ENCODE measurements at places on chromosomes 5 and 9.

DNA sequence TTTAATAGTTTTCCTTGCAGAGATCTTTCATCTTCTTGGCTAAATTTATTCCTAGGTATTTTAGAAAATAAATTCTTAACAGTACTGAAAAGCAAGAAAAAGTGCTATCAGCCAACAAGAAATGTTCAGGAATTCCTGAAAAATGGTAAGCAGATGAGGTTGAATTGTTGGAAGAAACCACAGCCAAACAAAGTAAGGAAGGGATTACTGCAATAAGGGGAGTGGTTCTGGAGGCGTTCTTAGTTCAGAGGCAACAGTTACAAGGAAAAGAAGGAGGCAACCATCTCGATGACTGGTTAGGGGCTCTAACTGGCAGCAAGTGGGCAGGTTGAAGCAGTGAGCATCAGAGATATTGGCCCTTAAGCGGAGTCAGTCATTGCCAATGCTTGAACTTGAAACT, 12.8 kb upstream of the OR13J1 start:
- no peak for DNase-seq

- DNase-seq = no peak
Measured at GRCh38 chr5:77235846-77236721, 25.6 kb downstream of the PDE8B start.

DNA sequence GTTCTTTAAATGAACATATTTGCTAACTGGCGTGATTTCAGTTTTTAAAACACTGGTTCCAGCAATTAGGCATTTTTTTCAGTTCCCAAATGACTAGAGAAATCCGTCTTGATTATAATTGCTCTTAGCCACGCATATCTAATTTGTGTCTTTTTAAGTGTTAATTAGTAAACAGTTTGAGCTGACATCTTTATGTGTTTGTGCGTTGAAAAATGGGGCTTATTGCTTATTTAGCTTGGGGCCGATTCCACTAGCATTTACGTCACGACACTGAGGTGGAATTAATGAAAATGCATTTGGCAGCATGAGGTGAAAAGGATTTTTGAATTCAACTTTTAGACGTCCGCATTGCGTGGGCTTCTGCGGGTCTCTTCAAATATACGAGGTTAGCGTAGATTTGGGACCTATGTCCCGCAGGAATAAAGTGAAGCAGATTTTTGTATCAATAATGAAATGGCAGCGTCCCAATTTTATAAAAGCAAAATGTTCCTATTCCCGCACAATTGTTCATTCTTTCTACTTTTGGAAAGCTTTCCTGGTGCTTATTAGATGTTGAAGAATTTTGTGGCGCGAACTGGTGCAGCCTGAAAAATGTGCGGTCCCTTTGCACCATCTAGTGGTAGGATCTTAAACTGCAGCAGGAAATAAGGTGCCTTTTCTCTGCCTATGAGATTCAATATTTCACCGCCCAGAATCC, 122.7 kb upstream of the LMX1B start:
- peak; percentile 39 for DNase-seq

GRCh38 chr5:176700239-176700847, 53.1 kb downstream of the TSPAN17 start:
- DNase-seq = no peak

- no peak for DNase-seq
Measured at GRCh38 chr5:59722874-59723273, 170.7 kb downstream of the PDE4D start.

- DNase-seq = no peak
Measured at GRCh38 chr5:33276628-33276950, 164.2 kb upstream of the TARS1 start.

- DNase-seq = no peak
Measured at GRCh38 chr5:150402229-150402773, 10.4 kb downstream of the CD74 start.

DNA sequence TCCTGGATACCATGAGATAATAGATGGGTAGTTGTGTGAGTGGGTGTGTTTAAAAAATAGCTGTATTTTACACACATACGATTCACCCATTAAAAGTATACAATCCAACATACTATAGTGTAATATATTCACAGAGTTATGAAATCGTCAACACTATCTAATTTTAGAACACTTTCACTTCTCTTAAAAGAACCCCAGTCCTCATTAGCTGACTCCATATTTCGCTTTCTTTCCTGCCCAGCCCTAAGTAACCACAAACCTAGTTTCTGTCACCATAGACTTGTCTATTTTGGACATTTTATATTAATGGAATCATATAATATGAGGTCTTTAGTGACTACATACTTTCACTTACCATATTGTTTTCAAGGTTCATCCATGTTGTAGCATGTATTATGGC, 63.8 kb upstream of the S1PR3 start:
- DNase-seq = no peak

DNA sequence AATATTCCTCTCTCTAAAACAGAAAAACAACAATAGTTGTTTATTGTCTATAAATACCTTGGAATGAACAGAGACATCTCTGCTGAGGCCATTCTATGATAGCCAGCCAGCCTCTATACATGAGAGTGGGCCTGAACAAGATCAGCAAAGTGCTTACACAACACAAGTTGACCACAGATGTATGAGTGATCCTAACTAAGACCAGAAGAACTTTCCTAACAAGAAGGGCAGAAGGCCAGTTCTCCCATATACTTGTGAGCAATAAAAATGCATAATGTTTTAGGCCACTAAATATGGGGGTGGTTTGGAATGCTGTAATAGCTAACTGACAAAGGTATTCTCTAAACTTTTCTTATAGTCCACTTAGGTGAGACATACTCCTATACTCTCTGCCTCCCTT, 345.7 kb downstream of the SPATA31D1 start:
- DNase-seq = no peak
